Cortex of kidney (tissue), 1 donor: ENCODE measurements at places on chromosomes 2 and 18.

DNA sequence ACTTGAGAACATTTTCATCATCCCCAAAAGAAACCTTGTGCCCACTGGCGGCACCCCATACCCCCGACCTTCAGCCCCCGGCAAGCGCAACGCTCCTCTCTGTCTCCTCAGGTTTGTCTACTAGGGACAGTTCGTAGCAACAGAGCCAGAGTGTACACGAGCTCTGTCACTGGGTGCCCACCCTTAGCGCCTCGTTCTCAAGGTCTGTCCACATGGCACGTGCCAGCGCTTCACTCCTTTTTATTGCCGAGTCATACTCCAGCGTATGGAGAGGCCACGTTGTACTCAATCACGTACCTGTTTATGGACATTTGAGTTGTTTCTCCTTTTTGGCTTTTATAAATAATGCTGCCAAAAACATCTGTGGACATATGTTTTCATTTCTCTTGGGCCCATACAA is 30.3 kb upstream of the GPC1 start:
- no peak for DNase-seq

DNA sequence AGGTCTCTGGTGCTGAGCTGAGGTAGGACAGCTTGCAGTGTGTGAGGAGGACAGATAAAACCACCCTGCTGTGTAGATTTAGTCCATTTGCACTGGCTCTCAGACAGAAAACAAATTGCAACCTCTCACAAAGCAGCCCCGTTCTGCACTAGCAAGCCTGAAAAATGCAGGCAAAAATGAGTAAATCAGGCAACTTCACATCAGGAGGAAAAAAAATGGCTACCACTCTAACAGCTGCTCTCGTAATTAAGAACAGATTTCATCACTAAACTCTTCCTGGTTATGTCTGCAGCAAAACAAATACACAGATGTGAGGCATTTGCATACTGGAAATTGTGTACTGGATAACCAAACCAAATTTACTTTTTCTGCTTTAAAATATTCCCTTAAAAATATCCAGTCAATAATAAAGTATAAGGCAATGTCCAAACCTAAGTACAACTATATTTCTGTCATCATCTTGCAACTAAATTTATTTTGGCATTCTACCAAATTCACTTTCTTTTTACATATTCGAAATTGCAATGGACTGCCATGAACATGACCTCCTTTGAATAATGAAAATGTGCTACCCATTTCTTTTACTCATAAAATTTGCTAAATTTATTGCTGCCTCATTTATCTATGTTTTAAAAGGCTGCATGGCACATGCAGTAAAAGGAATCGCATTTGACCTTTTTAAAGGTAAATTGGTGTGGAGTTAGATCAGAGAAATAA is 157.4 kb downstream of the AFF3 start:
- no peak for DNase-seq

GRCh38 chr2:74146929-74147726 is 584 bp downstream of the BOLA3 start:
- DNase-seq: no peak

DNA sequence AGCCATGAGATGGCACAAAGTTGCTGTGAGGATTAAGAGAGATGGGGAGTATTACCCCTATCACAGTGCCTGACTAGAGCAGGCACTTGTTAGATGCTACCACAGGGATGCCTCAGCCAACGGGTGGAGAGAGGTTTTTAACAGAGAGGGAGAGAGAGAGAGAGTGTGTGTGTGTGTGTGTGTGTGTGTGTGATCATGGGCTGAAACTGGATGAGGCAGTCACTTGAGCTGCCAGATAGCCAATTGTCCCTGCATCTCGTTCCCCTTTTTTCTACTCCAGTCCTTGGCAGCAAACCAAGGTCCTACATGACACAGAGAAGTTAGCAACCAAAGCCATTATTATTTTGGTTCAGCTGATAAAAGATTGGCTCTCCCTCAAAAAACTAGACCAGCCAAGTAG is 3.0 kb downstream of the CD8A start:
- DNase-seq: no peak

GRCh38 chr18:8794156-8794933 is 89.0 kb downstream of the MTCL1 start:
- no peak for DNase-seq

GRCh38 chr2:162457046-162457445 is 113.1 kb downstream of the GCA start:
- DNase-seq: no peak

GRCh38 chr18:44817831-44818473 is 137.3 kb downstream of the SETBP1 start:
- DNase-seq: no peak

DNA sequence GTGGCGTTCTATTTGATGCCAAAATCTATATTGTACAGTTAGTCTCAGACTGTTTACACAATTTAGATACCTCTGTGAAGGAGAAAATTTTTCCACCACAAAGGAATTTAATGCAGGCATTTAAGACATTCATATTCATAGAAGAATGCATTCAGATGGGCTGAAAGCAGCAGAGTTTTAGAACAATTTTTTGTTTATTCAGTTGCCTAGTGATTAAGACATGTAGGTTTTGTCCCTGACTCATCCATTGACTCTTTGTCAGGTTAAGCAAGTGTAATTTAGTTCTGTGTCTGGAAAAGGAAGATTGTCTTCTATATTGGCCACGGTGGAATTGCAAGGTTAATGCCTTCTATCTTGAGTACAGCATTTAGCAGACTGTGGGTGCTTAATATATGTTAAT is 515.0 kb downstream of the PARD3B start:
- no peak for DNase-seq

DNA sequence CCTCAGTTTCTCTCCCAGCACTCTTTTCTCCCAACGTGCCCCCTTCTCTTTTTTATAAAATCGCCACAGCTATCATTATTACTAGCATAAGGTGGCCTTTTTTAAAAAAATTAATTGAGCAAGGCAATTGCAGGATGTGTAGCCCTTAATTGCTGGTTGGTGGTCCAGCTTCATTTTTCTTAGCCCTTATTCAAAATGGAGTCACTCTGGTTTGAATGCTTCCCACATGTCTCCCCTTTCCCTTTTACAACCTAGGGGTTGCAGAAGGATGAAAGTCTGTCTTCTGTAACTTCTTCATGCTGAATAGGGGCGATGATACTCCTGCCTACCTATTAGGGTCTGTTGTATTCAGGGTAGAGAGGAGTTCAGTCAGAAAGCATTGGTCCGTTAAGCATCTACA is 36.6 kb upstream of the PROKR1 start:
- no peak for DNase-seq

DNA sequence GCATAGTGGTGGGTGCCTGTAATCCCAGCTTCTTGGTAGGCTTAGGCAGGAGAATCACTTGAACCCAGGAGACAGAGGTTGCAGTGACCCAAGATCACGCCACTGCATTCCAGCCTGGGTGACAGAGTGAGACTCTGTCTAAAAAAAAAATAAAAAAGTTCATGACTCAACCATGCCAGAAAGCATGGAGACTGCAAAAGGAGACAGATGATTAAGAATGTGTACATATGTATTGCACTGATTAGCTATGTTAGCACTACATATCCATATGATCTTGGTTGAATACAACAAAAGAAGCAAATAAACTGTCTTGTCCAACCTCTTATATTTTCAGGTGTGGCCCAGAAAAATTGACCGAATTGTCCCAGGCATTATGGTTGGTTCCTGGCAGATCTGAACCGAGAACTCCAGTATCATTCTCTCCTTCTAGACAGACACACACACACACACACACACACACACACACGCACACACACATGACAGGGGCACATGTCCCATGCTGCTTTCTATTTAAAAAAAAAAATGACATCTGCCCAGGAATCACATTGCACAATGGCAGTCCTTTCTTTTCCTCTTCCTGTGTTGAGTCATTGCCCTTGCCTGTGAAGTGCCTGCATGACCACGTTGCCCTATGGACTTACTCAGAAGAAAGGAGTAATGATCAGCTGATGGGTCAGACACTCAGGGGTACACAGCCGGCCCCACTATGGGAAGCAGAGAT is 65.6 kb downstream of the MYCN start:
- no peak for DNase-seq

DNA sequence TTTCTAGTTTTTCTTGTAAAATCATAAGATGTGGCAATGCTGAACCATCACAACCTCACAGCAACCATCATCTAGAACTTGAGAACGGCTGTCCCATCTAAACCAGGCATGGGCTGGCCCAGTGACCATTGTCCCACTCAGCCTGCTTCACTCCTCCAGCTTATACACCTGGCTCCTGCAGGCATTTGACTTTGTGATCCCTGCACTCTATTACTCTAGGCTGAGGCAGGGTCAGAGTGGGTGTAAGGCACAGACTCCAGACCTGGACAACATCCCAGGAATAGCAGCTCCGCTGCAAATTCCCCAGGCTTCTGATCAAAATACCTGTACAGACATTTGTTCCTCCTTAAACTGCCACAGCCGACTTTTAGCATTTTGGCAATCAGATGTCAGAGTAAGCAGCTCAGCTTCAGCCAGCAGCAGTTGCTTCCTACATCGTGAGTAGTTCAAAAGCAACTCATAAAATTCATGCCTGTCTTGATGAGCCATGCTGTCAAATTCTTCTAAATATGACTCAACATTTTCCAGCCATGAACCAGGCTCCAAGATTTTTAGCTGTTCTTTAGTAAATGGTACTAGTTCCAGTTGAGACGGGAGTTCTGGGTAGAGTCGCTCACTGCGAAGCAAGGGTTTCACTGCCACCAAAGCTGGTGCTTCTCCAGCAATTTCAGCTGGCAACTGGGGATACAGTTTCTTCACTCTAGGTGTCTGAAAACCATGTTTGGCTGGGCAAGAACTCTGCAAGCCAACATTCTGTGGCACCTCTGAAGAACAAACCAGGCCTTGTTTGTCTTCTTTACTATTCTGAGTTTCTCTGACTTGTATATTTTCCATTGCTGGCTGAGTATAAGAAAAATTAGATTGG is 12.8 kb downstream of the EPG5 start:
- DNase-seq: no peak

- no peak for DNase-seq
Measured at GRCh38 chr18:78875016-78875777, 104.4 kb upstream of the SALL3 start.

- no peak for DNase-seq
Measured at GRCh38 chr2:69278366-69278765, 108.7 kb downstream of the GFPT1 start.

- DNase-seq: no peak
Measured at GRCh38 chr18:38241736-38242135, 676.1 kb upstream of the CELF4 start.

GRCh38 chr2:197803033-197803444 is 1.4 kb upstream of the PLCL1 start:
- DNase-seq: no peak

DNA sequence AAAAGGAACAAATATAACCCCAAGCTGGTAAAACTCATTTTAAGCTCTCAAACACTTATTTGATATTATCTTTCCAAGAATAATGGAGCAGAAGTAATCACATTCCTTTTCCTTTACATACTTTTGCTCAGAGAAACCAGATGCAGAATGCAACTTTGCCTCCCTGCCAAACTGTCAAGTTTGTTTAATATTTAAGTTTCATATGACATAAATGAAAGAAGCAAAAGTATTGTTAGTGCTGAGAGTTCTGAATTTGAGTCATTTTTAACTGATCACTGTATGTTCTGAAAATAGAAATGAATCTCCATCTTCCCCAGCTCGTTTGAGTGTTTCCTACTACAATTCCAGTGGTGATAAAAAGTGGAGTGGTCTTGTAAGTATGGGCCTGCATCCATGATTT is 423.4 kb downstream of the PID1 start:
- no peak for DNase-seq

GRCh38 chr2:175218551-175218950 is 37.0 kb upstream of the ATP5MC3 start:
- no peak for DNase-seq

DNA sequence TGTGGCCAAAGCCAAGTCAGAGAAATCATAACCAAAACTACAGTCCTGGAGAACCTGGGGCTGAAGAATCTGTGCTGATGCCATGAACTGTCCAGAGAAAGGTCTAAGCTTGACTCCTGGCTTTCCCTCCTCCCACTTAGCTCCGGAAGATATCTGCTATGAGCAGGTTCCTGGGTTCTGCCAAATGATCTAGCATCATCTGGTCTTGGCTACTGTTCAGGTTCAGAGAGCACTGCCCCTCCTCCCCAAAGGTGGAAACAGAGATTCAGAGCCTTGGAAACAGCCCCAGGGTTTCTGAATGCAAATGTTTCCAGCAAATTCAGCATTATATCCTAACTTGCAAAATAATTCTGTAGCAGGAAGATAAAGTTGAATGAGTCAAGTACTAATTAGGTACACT is 219.2 kb upstream of the SP5 start:
- DNase-seq: no peak

GRCh38 chr2:73896362-73897239 is 3.8 kb downstream of the ACTG2 start:
- DNase-seq: no peak

GRCh38 chr2:166901336-166901735 is 13.1 kb downstream of the XIRP2 start:
- no peak for DNase-seq

GRCh38 chr2:102737431-102737830 is 24.4 kb upstream of the TMEM182 start:
- DNase-seq: no peak

DNA sequence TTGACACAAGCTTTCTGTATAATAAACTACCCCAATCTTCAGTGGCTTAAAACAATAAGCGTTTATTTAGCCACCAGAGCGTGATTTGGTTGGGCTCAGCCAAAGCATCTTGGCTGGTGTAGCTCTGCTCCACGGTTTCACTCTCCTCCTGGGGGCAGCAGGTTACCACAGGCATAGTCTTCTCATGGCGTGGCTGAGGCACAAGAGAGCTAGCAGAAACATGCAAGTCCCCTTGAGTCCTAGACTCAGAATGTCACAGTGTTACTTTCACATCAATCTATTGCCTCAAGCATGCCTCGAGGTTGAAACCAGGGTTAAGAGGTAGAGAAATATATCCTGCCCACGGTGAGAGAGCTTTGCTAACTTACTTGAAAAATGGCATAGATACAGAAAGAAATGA is 19.9 kb upstream of the SLC9A2 start:
- no peak for DNase-seq

DNA sequence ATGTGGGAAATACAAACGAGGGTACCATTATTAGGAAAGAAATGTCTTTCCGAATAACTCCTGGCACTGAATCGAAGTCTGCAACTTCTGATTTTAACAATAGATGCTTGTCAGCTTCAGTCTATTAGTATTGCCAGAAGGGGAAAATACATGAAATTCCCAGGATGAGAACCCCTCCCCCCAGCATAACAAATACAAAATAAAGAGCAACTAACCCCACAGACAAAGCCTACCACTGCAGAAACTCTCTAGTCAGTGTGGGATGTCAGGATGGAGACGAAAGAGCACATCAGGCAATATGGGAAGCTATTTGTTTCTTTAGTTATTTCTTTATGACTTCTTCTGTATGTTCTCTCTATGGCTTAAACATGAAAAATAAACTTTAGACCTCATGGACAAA is 365.0 kb upstream of the CDH2 start:
- no peak for DNase-seq

DNA sequence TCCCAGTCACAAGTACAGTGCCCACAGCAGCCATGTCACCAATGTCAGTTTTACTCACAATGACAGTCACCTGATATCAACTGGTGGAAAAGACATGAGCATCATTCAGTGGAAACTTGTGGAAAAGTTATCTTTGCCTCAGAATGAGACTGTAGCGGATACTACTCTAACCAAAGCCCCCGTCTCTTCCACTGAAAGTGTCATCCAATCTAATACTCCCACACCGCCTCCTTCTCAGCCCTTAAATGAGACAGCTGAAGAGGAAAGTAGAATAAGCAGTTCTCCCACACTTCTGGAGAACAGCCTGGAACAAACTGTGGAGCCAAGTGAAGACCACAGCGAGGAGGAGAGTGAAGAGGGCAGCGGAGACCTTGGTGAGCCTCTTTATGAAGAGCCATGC is 31.3 kb downstream of the COX7A2L start:
- no peak for DNase-seq

- no peak for DNase-seq
Measured at GRCh38 chr2:27552941-27553340, 29.9 kb upstream of the ZNF512 start.
